Germinal center (tissue), 1 donor: ENCODE measurements at places on chromosomes 2 and 18.

- DNase-seq = no peak
These were observed 269.3 kb downstream of the GLI2 start for GRCh38 chr2:121004950-121005349.

DNA sequence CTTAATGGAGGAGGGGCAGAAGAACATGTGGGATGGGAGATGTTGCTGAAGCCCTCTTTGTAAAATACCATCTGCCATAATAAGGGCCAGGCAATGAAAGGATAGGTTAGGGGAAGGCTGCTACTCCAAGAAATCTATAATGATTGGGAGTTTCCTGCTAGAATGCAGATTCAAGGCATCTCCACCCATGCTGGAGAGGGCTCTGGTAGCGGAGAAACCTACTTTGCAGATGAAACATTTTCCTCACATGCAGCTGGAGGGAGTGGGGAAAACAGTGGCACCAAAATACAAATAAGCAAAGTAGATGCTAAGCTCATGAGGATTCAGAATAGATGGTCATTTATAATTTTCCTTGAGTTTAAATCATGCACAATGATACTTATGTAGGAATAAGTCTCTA, 82.3 kb upstream of the GCFC2 start:
- DNase-seq = no peak

DNA sequence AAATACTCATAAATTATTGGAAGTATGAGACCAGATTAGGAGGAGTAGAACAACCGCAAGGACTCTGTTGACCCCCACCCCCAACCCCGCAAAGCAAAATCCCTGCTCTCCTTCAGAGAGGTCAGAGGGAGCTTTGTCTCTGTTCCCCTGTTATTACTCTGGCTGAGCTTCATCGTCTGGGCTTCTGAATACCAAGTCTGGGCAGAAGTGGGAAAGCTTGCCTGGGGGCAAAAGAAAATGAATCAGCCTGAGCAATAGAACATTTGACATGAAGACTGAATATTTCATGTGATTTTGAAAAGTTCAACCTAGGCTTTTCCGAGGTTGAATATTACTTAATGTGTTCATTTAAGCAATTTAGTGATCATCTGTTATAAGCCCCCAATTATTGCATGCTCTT, 114.6 kb upstream of the ARHGAP28 start:
- no peak for DNase-seq

DNA sequence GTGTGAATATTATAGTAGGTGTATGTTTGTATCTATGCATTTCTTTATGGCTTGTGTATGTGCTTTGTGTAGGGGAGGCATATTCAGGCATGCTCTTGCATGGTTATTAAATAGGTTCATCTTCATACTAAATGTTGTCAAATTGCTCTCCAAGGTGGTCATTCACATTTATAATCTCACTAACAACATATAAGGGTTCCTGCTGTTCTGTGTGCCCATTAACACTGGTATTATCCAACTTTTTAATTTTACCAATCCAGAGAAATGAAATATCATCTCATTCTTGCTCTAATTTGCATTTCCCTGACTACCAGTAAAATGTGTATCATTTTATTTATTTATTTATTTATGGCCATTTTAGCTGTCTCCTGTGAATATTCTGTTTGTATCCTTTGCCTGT, 29.0 kb upstream of the RPL37A start:
- no peak for DNase-seq

DNA sequence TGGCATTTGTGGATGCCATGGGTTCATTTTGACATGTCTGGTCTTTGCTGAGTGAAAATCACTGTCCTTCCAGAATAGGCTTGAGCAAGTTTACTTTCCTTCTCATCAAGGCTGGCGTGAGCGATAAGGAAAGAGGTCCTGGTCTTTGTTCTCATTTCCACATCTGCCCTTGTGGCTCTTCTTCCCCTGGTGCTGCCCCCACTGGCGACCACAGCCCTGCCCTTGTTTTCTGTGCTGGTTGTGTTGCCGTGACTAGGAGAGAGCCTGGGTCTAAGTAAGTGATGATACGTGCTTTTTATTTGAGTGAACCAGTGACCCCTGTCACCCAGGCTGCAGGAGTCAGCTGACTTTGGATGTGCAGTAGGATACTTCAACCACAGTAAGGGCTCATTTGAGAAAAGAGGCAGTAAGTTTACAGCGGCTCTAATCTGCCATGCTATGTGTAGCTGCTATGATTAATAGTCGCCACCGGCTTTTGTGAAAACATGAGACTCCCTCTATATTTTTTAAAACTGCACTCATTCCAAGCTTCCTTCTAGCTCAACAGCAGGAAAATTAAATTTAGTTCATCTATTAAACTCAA, 441.7 kb downstream of the RNF144A start:
- DNase-seq = no peak

DNA sequence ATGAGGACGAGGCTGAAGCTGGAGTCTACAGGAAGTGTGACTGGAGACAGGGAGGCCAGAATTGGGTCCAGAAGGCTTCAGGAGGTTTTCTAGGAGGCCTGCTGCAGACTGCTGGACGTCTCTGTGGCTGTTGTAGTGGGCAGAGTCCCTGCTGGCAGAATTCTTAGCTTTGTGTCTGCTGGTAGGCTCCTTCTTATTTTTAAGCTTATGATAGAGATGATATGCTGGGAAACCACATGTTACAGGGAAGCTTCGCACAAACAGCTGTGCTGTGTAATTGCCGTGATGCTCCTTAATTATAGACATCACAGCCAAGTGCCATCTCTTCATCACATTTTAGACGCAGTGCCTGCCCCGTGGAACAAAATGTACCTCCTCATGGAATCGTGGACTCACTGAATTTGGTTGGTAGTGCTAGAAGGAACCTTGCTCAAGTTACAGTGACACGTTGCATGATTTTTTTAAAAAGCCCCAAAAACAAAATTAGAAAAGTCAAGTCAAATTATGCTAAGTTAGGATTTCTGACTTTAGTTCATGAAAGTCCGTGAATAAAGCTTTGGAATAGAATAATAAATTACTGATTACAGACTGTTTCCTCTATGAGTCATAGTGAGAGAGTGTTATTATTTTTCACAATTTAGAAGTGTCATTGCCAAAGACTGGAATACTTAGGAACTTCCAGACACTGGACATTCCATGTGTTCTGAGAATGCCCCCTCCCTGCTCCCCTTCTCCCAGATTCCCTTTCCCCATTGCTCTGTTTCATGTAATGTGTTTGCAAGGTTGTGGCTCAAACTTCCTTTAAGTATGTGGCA, 144.1 kb downstream of the FHOD3 start:
- DNase-seq = no peak

DNA sequence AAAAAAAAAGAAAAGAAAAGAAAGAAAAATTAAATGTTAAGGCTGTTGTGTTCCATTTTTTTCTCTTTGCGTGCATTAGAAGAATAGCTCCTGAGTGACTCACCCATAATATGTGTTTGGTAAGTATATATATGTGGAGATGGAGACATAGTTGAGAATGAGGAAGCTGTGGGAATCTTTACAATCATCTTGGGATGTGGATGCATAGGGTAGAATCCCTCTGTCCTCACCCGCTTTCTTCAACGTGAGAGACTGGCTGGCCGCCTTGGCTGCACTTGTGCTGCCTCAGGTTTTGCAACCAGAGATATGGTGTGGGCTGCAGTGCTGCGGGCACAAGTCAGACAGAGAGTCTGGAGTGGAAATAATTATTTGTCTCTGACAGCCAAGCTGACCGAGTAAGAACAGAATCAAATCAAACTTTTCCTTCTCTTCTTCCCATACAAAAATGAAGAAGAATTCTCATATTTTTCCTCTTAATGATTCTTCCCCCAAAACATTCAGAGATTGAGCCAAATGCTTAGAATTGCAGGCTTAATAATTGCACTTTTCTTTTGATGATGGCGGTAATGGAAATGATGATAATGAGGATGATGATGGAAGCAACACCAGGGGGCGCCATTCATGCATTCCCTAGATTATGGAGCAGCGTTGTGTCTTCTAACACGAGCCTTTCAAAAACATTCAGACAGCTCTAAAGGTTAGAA, 48.5 kb downstream of the SERPINB7 start:
- DNase-seq = no peak

DNA sequence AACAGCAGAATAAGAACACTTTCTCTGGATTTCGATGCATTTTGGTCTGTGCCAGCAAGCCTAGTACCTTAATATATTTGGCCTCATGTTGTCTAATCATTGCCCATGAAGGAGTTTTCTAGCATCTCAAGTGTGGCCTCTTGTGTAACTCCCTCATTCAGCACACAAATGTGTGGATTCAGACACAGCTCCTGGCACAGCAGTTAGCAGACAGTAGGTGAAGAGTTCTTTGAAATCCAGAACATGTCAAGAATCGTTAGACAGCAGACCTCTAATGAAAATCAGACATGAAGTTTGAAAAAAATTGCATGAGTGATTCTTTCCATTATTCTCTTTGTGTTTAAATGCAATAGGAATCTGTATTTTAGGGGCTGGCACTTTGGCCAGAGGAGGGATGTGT, 177.0 kb downstream of the FMNL2 start:
- no peak for DNase-seq

DNA sequence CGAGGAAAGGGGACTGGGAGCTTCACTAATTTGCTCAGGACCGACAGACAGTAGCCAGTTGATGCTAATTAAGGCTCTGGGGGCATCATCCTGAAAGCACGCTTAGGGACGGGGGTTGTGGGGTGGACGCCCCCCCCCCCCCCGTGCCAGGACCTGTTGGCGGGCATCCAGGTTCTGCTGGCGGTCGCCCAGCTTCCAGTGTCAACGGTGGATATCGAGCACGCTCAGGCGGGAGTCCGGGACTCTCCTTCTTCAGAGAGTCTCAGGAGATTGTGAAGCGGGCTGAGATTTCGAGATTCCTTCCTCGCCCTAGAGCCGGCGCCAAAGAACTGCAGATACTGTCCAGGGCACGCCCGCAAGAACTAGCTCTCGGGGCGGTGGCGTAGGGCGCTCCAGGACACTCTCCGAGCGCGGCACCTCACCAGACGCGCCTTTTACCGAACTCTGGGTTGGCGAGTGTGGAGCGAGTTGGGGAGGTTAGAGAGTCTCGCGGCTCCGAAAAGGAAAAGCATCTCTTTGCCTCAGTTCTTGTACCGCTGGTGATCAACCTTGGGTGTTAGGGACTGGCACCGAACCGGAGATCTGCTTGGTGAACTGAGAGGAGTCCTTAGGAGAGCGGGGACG, 5.6 kb downstream of the RAX start:
- no peak for DNase-seq
